ENCODE measurements at places on chromosomes 11 and 22.
A peak's percentile ranks its signal among the peaks of the same experiment; 100 is the strongest.

- no peak for DNase-seq
These were observed 1.9 kb downstream of the OR52K1 start for GRCh38 chr11:4484310-4484709.

DNA sequence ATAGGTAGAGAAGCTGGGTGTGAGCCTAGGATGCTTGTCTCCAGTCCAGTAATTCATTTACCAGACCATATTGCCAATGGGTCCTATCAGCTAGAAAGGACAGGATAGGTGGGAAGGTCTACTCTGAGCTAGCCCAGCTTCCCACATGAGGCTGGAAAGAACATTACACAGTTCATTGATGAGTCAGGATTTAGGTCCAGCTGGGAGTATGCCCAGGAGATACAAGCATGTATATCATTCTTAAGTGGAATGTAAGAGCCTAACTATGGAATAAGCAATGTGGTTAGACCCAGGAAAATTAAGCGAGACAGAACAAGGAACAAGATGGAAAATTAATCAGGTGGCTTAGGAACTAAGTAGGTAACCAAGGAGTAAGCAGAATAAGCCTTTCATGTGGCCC lies 59.0 kb upstream of the TBCEL start:
- DNase-seq, result no peak

DNA sequence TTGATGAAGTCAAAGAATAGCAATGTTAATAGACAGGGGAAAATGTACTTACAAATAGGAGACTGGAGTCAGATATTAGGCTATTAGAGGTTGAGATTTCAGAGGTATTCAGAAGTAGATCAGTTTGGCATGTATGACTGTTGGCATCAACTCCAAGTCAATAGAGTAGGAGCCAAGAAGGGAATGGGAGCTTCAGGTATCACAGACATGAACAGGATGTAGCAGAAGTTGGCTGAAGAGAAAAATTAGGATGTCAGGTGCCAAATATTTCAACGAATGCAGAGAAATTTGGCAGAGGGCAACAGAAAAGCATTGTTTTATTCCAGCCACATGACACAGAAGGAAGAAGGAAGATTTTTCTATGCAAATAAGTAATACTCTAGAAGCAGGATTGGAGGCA lies 69.7 kb downstream of the GLYATL1 start:
- DNase-seq, result no peak

DNA sequence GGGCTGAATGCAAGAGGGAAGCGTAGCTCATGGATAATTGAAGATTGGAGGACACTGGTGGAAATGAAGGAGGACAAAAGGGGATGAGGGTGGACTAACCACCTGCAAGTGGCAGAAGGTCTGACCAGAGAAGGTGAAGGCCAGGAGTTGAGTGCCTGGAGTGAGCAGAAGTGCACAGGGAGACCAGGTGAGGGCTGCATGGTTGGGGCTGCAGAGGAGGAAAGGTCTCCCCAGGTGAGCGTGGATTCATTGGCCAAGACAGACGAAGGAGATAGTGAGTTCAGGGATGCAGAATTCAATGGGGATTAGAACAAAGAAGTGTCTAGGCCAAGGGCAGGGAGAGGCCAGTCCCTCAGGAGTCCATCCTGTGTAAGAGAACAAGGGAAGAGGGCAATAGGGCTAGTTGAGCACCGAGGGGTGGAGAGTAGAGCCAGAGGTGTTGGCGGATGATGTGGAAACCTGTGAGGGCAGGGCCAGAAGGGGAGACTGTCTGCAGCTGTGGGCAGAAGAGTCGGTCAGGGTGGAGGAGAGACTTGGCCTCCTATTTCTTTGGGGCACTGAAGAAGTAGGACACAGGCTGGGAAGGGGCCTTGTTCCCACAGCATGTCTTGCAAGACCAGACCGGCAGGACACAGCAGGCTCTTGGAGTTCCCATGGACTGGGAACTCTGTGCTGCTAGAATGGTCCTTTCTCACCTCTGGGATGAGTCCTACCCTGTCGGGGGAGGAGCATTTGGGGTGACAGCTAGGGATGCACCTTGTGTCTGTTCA lies 6.7 kb downstream of the TRIM29 start:
- no peak for DNase-seq

DNA sequence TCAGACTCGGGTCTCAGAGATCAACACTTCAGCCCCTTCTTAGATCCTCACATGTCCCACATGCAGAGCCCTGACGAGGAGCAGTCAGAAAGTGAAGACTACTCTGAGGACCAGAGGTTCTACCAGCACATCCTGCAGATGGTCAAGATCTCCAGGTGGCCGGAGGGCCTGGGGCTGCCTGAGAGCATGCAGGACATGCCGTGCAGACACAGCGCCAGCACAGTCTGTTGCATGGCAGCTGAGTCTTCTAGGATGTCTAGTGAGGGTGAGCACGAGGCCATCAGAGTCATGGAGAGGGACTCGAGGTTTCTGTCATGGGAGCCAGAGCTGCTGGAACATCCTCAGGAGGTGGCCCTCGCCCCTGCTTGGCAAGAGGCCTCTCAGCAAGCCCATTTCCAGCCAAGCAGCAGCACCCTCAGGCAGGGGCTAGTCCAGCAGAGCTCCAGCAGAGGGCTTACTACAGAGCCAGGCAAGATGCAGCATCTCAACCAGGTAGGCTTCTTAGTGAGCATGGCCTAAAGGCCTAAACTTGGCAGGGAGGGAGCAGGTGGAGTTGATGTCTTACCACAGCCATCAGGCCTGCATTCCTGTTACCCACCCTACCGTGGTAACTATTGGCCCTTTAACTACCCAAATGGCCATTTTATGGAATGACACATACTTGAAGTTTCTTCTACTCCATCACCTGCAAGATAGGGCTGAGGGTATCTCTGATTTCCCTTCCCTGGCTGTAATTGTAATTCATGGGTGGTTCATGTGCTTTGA lies 28.7 kb downstream of the CEP164 start:
- no peak for DNase-seq

DNA sequence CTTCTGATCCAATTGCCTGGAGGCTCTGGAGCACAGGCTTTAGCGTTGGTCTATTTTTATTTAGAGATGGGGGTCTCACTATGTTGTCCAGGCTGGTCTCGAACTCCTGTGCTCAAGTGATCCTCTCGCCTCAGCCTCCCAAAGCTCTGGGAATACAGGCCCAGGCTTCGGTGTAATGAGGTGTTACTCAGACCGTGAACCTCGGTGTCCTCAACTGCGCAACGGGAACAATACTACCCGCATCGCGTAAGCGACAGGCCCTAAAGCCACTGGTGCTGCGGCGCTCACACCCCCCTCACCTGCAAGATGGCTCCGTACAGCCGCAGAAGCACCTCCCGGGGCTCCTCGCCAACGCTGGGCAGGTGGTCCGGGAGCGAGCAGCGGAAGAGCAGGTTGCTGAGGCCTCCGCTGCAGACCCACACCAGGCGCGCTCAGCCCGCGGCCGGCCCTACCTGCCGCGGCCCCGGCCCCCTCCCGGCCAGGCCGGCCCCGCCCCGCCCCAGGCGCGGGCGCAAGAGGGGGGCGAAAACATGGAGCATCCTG lies 628 bp downstream of the CHKB start:
- DNase-seq, result no peak

- DNase-seq, result no peak
These were observed 4.0 kb downstream of the CRY2 start for GRCh38 chr11:45851228-45851627.

- DNase-seq, result no peak
These were observed 32.5 kb downstream of the PDE3B start for GRCh38 chr11:14676068-14676467.

- no peak for DNase-seq
These were observed 3.4 kb downstream of the IRF7 start for GRCh38 chr11:612201-612960.

DNA sequence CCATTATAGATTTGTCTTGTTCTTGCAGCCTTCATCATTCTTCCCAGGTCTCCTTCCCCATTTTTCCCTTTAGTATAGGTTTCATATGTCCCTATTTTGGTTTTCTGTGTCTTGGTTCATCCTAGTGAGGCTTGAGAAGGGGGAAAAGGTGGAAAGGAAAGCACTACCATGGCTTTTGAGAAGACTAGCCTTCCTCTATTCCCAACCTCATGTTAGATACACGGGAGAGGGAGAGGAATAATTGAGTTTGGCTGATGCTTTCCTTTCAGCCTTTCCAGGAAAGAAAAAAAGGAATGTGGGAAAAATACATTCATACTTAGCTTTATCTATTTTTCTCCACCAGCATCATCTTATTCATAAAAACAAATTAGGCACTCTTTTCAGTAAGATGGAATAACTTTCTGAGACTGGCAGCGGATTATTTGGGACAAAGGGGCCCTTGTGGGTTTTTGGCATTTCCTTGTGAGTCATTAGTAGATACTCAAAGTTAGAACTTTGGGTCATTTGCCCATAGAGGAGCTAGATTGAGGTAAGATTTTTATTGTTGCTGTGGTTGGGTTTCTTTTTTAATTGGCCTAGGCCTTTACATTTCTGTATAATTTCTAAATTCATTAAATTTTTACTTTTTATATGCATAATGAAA lies 23.8 kb downstream of the CAPRIN1 start:
- peak; percentile 12 for DNase-seq

GRCh38 chr11:63756919-63757761 lies 11.4 kb downstream of the ZFTA start:
- DNase-seq, result no peak

DNA sequence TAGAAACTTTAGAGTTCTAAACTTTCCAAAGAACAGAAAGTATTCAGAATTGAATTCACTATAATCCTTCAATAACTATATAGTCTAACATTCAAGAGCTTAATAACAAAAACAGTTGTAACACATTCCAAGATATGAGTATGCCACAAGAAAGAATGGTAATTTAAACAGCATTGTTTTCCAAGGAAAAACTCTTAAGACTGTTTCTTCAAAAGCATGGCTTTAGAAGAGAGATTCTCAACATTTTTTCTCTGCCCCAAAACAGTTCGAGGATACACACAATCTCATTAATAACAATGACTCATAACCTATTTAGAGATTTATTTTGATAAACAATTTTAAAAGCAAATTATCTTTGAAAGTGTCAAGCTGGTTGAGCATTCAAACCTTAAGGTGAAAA lies 16.7 kb upstream of the ARHGAP32 start:
- DNase-seq, result no peak

- no peak for DNase-seq
These were observed 38.4 kb upstream of the RTL6 start for GRCh38 chr22:44536411-44536810.

GRCh38 chr22:35775339-35775738 lies 57.7 kb downstream of the APOL5 start:
- no peak for DNase-seq

DNA sequence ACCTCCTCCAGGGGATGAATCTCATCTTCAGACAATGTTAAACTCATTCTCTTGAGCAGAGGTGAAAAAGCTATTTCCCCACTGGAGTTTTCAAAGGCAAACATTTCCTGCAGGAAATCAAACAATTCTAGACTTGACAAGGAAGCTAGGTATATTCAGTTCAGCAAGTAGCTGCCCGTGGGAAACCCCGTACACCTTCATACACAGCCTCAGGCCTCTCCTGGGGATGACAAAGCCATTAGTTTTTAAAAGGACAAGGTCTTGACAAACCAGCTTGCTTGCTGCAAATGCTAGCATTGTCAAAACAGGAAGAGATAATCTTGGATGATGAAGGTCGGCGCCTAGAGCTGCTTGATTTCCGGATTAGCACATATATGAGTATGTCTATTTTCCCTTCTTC lies 1630.8 kb upstream of the TENM4 start:
- no peak for DNase-seq
